ENCODE measurements at places on chromosomes 1 and 21.

DNA sequence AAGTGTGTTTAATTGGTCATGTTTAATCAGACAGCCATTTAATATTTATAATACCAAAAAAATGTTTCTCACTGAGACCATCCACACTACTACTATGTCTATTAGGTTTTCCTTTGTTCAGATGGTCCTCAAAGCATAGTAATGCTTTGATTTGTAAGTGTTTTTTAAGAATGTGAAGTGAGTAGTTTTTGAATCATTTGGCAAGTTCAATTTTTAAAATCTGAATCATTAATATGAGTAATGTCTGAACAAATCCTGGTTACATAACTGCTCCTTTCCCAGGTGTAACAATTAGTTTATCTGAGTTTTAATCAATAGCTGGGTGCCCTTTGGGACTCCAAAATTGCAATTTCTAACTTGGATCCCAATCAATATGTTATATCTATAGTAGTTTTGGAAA is 23.5 kb upstream of the RPL5 start:
- no peak for DNase-seq

DNA sequence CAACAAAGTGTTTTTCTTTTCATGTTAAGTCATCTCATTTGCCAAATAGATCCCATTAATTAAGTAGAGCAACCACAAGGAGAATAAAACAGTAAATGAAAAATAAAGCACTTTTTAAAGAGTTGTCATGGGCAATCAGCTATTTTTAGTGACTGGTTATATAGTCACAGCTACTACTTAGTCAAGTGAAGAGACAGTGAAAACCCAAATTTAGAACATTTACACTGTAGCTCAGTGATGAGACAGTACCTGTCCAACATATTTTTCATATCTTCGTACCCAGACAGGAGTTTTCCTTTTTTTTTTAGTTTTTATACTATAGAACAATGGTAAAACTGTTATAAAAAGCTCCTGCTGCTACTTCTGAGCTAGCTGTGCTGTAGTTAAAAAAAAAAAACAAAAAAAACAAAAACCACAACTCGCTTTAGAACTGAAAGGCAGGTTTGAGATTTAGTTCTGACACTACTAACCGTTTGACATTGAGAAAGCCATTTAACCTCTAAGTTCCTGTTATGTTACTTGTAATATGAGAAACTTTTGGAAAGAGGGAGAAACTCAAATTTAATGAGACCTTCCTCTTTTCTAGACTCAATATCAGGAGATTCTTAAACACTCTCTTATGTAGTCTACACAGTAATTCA is 777.5 kb downstream of the ADGRL2 start:
- DNase-seq: no peak

GRCh38 chr1:68051475-68051874 is 1.0 kb upstream of the DIRAS3 start:
- DNase-seq: no peak

- no peak for DNase-seq
These were observed 387.9 kb upstream of the PTBP2 start for GRCh38 chr1:96333522-96334235.

GRCh38 chr1:98402860-98403259 is 258.7 kb upstream of the SNX7 start:
- no peak for DNase-seq

- DNase-seq: no peak
These were observed 463.8 kb downstream of the MATN1 start for GRCh38 chr1:30259631-30260030.

DNA sequence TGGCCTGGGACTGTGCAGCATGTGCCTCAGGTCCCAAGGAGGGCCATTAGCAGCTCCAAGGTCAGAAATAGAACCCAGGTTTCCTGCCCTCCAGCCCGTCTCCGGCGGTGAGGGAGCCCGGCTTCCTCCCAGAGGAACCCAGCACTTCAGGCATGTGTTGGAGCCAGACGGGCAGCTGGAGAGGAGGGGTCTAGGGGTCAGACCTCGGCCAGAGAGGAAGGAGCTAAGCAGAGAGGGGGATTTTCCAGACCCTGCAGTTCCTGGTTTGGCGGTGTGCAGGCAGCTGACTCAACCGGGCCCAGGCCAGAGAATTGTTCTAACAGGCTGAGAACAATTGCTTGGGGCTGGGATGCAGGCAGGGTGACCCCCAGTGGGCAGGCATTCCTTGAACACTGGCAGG is 37.1 kb downstream of the HSPG2 start:
- DNase-seq: no peak

DNA sequence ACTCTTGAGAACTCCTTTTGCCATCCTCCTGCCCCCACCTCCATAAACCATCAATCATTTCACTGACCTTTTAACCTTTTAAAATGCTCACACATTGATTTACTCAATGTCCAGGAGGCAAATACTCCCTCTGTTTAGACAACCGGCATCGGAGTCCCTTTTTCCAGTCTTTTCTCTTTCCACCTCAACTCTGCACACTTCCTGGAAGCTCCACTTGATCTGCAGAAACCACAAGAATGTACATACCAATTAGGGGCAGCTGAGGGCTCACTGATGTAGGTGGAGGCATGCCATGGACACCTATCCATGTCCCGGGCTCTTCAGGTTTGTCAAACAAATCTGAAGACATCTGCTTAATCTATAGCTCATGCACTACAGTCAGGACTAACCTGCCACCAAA is 5.3 kb upstream of the AMIGO1 start:
- DNase-seq: no peak

- no peak for DNase-seq
These were observed 58.8 kb upstream of the TBX15 start for GRCh38 chr1:119046785-119047438.

- no peak for DNase-seq
These were observed 8.6 kb upstream of the LHX4 start for GRCh38 chr1:180221462-180221861.

- DNase-seq: no peak
These were observed 48.6 kb downstream of the SCYL3 start for GRCh38 chr1:169844941-169845608.

GRCh38 chr1:65064981-65065380 is 83.0 kb upstream of the AK4 start:
- no peak for DNase-seq

DNA sequence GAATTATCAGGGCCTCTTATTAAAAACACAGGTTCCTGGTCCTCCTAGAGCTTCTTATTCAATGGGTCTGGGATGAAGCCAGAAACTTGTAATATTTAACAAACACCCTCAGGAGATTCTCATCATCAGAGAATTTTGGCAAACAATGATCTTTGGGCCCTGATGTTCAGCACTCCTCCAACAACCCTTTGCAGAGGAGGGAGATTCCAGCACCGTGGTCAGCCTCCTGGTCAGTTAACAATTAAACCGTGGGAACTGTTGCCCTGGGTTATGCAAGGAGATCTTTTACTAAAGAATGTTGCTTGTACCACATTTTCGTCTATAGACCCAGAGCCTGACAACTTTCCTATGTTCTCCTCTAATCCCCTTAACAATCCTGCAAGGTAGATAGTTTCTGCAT is 294.4 kb downstream of the PLPP3 start:
- no peak for DNase-seq
